ENCODE measurements at places on chromosomes 16 and 17.

- no peak for DNase-seq
Measured at GRCh38 chr17:58641887-58642311, 49.9 kb downstream of the TEX14 start.

DNA sequence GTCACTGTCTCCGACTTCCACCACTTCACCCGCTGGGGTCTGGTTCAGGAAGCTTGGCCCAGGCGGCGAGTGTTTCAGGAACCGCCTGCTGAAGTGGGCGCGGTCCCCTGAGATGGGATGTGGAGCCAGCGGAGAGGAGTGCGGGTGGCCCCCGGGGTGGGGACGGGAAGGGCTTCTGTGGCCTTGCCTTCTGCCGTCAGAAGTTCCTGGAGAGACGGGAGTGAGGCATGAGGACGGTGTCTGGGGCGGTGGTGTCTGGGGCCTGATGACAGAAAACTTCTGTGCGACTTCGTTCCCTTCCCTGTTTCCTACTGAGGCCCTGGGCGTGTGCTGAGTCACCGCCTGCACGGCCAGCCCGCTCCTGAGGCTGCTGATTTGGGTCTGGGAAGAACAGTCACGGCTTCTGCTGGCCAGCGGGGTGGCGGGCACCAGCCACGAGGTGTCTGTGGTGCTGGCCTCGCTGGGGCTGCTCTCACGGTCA, 12.3 kb upstream of the NLRC3 start:
- no peak for DNase-seq

GRCh38 chr17:81000334-81000630, 8.6 kb downstream of the CHMP6 start:
- DNase-seq, result no peak

- no peak for DNase-seq
Measured at GRCh38 chr16:4938683-4939030, 1.7 kb upstream of the PPL start.

DNA sequence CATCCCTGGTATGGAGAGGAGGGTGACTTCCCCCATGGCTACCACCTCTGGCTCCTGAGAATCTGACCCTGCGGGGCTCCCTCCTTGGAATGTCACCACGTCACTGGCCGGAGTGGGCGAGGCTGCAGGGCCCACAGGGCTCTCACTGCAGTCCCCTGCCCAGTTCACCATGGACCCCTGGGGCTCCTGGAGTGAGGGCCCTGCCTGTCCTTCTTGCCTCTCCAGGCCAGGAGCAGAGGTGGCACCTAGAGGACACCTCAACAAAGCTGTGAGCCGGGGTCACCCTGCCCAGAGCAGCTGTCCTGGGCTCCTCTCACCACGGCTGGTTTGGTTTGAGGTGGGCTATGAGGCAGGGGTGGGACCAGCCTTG, 67.8 kb upstream of the GNG13 start:
- DNase-seq, result no peak
